ENCODE measurements at places on chromosomes 5 and 9.

DNA sequence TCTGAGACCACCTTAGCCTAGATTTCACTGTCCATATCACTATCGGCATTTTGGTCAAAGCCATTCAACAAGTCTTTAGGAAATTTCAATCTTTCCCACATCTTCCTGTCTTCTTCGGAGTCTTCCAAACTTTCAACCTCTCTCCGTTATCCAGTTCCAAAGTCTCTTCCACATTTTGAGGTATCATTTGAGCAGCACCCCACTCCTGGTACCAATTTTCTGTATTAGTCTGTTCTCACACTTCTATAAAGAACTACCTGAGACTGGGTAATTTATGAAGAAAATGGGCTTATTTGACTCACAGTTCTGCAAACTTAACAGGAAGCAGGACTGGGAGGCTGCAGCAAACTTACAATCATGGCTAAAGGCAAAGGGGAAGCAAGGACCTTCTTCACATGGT, 215.5 kb downstream of the CYLC2 start:
- no peak for DNase-seq

GRCh38 chr5:33794550-33795181, 97.1 kb downstream of the ADAMTS12 start:
- DNase-seq: peak; percentile 73

DNA sequence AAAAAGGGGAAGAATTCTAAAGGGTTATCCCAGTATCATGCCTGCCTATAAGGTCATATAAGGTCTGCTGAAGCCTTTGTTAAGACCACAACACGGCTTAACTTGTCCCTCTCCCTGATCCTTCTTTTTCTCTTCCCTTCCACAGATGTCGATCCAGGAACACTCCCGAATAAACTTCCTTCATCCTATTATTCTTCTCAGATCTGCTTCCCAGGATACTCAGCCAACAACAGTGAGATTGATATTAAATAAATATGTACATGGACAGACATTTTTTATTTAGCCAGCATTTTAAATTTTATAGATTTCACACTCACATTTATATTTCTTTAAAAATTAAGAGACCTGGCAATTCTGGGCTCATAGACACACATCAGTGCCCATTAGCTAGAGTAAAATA, 44.1 kb downstream of the DPYSL3 start:
- no peak for DNase-seq

- no peak for DNase-seq
Observed at GRCh38 chr9:93590609-93591234, 14.3 kb downstream of the PHF2 start.

GRCh38 chr5:608429-609370, 3.4 kb upstream of the CEP72 start:
- no peak for DNase-seq

- peak; percentile 42 for DNase-seq
Observed at GRCh38 chr9:113650207-113651131, 186.9 kb downstream of the RGS3 start.

DNA sequence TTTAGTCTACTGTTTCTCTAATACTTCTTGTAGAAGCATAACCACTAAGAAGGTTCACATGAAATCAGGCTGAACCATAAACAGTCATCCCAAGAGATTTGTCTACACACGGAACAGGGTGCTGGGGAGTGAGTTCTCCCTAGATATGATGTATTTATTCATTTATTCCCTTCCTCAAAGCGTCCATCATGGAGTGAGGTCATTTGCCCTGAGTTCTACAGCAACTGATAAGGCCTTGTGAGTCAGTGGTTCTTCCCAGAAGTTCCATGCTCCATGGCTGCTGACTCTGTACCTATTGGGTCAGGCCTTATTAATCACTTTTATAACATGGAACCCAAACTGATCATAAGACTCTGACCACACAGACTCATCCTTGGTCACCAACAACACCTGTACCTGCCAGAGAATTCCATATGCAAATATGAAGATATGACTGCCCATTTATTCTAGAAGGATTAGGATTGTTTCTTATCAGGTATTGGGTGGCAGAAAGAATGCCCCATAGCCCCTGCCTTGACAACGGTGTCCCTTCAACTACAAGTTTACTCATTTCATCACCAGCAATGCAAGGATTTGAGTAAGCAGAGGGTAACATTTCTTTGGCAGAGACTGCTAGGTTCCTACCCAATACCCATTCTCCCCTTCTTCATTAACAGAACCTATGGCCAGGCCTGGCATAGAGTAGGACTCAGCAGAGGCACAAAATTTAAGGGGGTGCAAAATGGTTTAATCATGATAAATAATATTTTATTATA, 118.1 kb downstream of the LHFPL2 start:
- DNase-seq: peak; percentile 77

GRCh38 chr9:133733796-133734533, 4.2 kb downstream of the SARDH start:
- DNase-seq: no peak

- peak; percentile 37 for DNase-seq
Observed at GRCh38 chr9:121676926-121677325, 25.5 kb downstream of the DAB2IP start.

- no peak for DNase-seq
Observed at GRCh38 chr5:102313912-102314311, 17.8 kb upstream of the SLCO4C1 start.

- DNase-seq: peak; percentile 90
Observed at GRCh38 chr5:124583469-124584350, 162.7 kb downstream of the ZNF608 start.

- DNase-seq: no peak
Observed at GRCh38 chr5:28404363-28405071, 1366.1 kb upstream of the CDH9 start.

DNA sequence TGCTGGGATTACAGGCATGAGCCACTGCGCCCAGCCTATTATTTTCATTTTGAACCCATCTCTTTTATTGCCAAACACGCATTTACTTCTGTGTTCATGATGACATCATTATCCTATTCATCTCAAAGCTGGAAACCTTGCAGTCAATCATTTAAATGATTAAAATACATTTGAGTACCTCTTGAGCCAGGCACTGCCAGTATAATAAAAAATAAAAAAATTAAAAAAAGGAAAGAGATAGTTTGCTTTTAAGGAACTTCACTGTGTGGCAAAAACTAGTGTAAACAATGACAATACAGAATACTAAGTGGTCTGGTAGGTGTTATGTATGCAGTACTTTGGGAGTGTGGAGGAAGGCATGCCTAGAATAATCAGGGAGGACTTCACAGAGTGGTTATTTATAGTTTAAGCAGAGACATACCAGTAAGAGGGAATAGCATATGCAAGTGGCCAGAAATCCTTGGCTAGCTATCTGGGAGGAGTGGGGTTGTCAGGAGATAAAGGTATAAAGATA, 8.6 kb downstream of the NSD1 start:
- no peak for DNase-seq

GRCh38 chr5:40497573-40497972, 182.1 kb upstream of the PTGER4 start:
- peak; percentile 57 for DNase-seq

DNA sequence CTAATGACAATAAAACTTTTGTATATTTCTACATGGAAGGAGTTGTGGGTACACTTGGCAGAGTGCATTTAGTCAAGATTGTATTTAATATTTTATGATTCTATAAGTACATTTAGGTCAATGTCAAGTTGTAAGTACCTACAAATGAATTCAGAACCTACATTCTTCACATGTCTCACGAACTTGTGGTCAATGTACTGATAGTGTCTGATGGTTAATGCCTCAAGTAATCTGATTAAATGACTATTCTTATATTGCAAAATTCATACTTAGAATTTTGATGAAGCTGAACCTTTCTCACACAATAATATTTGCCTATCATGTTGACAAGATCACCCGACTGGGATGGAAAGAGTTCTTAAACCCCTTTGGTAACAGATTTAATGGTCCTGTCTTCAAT, 444.5 kb downstream of the CTNND2 start:
- no peak for DNase-seq

GRCh38 chr5:93800988-93801811, 59.8 kb upstream of the POU5F2 start:
- DNase-seq: peak; percentile 52

- no peak for DNase-seq
Observed at GRCh38 chr9:96782235-96782634, 4.3 kb upstream of the ZNF510 start.

- DNase-seq: no peak
Observed at GRCh38 chr5:175854231-175855040, 16.9 kb upstream of the CPLX2 start.

DNA sequence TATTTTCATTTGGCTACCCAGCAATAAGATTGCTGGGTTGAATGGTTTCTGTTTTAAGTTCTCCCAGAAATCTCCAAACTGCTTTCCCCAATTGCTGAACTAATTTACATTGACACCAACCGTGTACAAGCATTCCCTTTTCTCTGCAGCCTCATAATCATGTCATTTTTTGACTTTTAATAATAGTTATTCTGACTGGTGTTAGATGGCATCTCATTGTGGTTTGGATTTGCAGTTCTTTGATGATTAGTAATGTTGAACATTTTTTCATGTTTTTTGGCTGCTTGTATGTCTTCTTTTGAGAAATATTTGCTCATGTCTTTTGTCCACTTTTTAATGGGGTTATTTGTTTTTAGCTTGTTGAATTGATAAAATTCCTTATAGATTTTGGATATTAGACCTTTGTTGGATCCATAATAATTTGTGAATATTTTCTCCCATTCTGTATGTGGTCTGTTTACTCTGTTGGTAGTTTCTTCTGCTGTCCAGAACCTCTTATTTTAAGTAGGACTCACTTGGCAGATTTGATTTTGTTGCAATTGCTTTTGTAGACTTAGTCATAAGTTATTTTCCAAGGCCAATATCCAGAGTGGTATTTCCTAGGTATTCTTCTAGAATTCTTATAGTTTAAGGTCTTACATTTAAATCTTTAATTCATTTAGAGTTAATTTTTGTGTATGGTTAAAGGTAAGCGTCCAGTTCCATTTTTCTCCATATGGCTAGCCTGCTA, 793.7 kb downstream of the BRINP1 start:
- DNase-seq: peak; percentile 40

DNA sequence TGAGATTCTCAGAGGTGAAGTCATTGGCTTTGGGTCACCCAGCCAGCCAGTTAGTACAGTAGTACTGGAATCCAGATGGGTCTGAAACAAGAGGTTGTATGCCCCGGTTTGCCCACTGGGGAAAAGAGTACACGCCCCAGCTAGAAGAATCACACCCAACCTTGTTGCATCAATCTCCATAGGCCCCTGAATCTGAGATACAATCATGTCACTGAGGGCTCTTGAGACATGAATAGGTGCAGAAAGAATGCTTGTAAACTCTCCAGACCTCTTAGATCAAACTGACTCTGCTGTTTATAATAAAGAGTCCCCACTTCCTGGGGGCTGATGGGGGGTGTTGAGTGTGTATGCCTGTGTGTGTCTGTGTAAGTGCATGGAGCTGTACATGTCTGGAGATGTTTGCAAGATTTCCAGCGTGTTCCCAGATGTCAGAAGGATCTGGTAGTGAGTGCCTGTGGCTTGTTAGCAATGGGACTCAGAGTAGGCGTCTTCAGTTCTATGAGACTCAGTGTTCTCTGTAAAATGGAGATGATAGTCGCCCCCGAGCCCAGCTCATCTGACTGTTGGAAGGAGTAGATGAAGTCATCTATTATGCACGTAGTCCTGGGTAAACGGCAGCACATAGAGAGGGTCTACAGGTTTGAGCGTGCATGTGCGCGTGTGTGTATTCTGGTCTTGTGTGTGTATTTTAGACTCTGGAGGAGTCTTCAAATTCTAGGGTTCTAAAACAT, 48.2 kb downstream of the COL27A1 start:
- DNase-seq: peak; percentile 48

DNA sequence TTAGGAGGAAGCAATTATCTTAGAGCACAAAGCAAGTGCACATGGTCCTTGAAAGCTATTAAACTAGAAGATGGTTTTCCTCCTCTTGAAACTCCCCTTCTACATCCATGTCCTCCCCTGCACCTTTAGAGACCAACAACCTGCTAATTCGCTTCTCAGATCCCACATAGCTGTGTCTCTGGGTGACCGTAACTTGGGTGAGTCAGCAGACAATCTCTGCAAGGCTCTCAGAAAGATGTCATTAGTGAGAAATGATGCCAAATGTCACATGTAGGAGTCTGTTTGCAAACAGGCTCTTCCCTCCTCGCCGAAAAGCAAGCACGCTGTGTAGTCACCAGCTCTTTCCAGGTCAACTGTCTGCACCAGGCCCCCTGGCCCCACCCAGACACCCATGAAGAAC, 291.8 kb downstream of the SLIT3 start:
- DNase-seq: no peak

- no peak for DNase-seq
Observed at GRCh38 chr9:126151031-126151685, 175.5 kb upstream of the MVB12B start.

DNA sequence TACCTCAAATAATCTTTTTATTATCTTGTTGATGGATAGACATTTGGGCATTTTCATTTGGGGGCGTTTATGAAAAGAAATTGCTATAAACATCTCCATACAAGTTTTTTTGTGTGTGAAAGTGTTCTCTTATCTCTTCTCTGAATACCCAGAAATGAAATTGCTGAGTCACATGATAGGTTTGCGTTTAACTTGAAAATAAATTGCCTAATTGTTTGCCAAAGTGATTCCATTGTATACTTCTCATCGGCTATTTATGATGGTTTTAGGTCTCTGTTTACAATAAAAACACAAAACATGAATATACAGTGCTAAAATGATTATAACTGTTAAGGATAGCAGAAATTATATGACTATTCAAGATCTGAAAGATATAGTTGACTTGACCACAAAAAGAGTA, 361.7 kb downstream of the TAF11L14 start:
- DNase-seq: no peak

- no peak for DNase-seq
Observed at GRCh38 chr9:137919649-137920141, 42.1 kb downstream of the CACNA1B start.

DNA sequence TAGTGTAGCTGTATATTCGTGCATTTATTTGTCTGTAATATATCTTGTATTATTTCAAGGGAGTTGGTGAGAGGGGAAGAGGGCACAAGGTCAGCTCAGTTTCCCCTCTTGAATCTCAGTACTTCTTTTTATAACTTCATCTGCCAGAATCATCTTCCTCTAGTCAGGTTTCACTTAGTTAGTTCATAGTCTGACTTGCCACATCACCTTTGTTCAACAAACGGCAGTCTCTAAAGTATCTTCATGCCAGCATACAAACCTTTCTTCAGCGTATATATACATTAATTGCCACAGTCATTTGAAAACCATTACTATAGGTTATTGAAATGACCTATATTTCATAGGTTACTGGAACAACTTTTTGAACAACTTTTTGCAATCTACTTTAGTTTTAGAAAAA, 1.6 kb downstream of the ECM2 start:
- no peak for DNase-seq

GRCh38 chr5:65481171-65481581, 544 bp downstream of the ADAMTS6 start:
- DNase-seq: no peak

- DNase-seq: no peak
Observed at GRCh38 chr9:31210978-31211570, 1173.4 kb upstream of the ACO1 start.

Data from fibroblast of upper back skin (primary cell).